ENCODE measurements at places on chromosomes 16 and 17.

DNA sequence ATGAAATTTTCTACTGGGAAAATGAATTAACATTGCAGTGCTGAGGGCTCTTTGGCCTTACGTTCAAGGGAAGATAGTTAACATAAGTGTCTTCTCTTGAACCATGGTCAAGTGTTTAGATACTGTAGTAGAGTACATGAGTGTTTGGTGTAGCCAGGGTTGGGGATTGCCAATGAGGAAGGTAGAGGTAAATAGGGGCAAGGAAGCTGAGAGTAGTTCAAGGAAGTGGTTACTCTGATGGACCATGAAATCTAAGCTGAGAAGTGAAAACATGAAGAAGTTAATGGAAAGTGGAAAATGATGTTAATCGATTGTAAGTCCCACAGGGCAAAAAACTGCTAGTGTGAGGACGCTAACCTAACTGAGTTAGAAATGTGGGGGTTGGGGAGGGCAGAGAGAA lies 249.6 kb upstream of the AXIN2 start:
- DNase-seq = no peak

- no peak for DNase-seq
These were observed 81.9 kb downstream of the TUBD1 start for GRCh38 chr17:59810894-59811153.

DNA sequence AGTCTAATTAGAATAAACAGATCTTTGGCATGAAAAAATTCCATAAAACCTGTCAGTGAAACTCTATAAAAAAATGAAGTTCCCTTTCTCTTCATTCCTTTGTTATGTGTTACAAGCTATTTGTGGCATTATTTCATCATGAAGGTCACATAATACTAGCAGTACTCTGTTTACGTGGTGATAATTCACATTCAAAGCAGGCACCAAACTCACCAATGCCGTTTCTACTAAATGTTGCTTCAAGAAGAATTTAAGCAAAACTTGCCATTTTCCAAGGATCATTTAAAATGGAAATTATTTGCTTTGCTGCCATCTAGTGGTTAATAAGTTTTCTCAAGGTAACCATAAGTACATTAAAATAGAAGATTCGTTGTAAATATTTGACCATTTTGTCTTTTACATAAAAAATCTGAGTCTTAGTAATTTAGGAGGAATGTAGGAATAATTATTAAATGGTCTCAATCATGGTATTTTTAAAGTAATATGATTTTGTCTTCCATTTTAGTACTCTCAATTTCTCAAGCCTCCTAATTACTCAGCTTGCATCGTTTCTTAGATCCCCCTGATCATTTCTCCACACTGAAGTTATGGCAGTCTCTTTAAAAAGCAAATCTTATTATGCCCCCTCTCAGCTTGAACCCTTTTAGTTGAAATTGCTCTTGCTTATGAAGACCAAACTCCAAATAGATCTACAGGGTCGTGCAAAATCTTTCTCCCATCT lies 80.8 kb downstream of the OMG start:
- DNase-seq = no peak

GRCh38 chr17:16917671-16918394 lies 54.1 kb downstream of the TNFRSF13B start:
- DNase-seq = no peak

- no peak for DNase-seq
These were observed 74.1 kb upstream of the CDH5 start for GRCh38 chr16:66292241-66292935.

DNA sequence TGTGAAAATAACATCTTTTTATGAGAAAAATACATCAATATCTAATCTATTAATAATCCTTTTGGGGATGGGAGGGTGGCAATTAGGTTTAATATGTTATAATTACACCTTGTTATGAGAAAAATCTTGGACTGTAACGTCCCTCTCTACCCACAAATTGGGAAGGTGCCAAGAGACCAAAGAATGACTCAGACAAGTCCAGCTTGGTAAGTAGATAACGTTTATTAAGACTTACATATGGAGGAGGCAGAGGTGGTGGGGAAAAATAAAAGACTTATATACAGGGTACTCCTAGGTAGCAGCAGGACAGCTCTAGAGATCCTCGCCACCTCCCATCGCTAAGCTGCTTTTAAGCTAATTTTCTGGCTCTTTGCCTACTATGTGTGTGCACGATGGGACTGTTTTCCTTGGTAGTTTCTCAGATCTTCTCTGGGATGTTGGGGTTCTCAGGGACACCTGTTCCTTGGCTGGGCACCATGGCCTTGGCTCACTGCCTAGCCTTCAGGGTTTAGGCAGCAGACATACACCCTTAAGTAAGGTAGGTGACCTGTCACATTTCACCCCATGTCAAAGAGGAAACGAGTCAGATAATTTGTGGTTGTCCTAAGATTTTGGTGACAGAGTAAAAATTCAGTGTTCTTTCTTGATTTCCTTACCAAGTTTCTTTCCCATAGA lies 31.5 kb downstream of the RBL2 start:
- DNase-seq = no peak
